ENCODE measurements at places on chromosomes 16 and 17.

GRCh38 chr17:51955245-51955644, 203.3 kb downstream of the CA10 start:
- DNase-seq, result no peak

DNA sequence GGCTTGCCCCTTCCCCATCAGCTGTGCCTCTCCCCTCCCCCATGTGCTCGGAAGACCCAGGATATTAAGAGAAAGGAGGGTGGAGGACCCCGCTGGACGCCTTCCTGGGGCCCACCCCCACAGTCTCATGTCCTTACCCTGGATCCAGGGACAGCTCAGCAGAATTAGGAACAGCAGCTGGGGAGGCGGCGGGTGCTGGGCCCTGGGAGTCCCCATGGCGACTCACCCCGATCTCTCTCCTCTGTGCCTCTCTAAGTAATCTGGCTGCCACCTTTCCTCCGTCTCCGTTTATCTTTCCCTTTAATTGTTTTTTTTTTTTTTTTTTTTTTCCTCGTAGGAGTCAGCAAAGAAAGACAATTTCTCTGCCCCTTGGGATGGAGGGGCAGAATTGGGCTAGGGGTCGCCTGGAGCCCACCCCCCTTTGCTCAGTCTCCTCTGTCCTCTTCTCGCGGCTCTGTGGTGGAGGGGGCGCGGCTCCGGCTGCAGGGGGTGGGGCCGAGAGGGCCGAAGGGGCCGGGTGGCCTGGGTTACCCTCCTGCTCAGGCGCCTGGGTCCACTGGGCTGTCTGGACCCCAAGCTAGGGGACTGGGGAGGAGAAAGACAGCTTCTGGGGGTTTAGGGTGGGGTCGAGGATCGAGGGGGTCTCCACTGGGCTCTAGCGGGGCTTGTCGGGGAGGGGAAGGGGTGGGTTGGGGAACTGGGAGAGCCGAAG, 390 bp downstream of the SEZ6L2 start:
- no peak for DNase-seq

GRCh38 chr16:4089811-4090301, 26.4 kb downstream of the ADCY9 start:
- no peak for DNase-seq

GRCh38 chr16:10666291-10666690, 28.4 kb downstream of the TEKT5 start:
- no peak for DNase-seq

GRCh38 chr16:54766355-54766754, 164.3 kb upstream of the IRX5 start:
- no peak for DNase-seq

- DNase-seq, result no peak
These were observed 72.3 kb upstream of the CCL1 start for GRCh38 chr17:34435182-34435928.

- no peak for DNase-seq
These were observed 27.4 kb downstream of the TMC6 start for GRCh38 chr17:78101112-78101511.

DNA sequence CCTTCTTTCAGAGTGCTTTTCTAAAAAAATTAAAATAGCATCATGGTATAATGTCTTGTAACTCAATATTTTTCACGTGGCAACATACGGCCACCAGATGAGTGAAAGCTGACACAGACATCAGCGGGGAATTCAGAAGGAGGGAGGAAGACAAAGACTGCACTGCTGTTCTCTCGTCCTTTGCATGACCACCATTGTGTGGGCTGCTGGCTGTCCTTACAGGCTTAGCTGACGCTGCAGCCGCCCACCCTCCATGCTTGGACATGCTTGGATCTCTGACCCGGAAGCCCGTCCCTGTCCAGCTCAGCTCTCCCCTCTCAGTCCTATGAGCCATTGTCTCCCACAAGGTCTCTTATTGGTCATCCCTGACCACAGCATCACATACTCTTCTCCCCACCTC, 11.4 kb upstream of the MLYCD start:
- DNase-seq, result no peak

GRCh38 chr17:58232707-58233156, 5.7 kb upstream of the LPO start:
- no peak for DNase-seq

DNA sequence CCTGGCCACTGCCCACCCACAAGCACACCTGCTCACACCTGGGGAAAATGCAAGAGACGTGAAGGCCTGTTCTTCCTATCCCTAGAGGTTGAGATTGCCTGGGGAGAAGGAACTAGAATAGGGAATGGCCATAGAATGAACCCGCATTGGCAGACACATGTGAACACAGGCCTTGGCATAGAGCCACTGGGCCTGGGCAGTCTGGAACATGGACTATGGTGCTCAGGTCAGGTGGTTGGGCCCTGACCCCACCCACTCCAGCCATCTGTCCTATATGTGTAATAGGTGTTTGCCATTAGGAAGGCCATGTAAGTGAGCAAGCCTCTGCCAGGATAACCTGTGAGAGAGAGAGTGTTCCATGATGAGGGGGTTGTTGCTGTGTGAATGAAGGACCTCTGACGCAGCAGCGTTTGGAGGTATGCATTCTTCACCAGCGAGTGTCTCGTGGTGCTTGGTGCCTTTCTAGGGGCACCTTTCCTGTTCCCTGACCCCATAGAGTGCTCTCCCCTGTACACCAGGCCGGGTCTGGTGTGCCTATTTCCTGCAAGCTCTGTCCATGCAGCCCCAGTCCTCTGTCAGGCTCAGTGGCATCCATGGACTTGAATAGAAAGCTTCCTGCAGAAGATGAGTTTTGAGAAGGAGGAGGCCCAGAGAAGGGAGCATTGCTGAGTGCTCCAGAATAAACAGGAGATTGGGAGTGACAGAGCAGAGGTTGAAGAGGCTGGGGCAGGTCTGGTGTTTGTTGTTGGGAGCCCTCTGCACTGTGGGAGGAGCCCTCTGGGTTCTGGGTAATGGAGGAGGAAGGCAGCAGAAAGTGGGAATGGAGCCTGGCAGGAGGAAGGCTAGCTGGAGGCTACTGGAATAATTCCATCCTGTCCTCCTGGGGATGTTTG, 15.6 kb downstream of the CTRL start:
- DNase-seq, result no peak

- no peak for DNase-seq
These were observed 5.1 kb downstream of the PHF12 start for GRCh38 chr17:28946239-28946638.

- no peak for DNase-seq
These were observed 1.0 kb downstream of the TELO2 start for GRCh38 chr16:1494129-1494640.

DNA sequence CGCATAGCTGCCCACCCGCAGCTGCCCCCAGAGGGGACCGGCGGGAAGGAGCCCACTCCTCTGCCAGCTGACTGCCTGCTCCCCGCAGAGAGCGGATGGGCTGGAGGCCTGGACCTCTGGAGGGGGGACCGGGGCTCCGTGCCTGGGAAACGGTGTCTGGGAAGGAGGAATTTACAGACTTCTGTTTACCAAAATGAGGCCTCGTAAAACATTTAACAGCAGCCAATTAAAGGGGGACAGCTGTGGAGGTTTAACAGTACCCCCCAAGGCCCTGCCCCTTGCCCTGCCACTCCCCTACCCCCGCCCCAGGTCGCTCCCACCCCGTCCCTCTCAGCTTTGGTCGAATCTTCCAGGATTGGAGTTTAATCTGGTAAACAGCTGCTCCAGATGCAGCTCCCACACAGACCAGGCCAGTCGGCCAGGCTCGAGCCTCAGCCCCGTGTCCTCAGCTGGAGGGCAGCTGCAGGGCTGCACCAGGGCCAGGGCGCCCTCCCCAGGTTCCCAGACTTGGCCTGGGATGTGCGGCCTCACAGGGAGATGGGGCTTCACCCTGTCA, 41.1 kb downstream of the BAHCC1 start:
- no peak for DNase-seq

- DNase-seq, result no peak
These were observed 7.5 kb downstream of the IST1 start for GRCh38 chr16:71902656-71903365.

- no peak for DNase-seq
These were observed 34.0 kb downstream of the PLCD3 start for GRCh38 chr17:45098081-45098868.

GRCh38 chr16:73298562-73298961, 250.6 kb upstream of the ZFHX3 start:
- DNase-seq, result no peak

- no peak for DNase-seq
These were observed 49.4 kb upstream of the GAS7 start for GRCh38 chr17:10247810-10248209.

GRCh38 chr17:29291163-29291752, 2.7 kb downstream of the NUFIP2 start:
- DNase-seq, result no peak

DNA sequence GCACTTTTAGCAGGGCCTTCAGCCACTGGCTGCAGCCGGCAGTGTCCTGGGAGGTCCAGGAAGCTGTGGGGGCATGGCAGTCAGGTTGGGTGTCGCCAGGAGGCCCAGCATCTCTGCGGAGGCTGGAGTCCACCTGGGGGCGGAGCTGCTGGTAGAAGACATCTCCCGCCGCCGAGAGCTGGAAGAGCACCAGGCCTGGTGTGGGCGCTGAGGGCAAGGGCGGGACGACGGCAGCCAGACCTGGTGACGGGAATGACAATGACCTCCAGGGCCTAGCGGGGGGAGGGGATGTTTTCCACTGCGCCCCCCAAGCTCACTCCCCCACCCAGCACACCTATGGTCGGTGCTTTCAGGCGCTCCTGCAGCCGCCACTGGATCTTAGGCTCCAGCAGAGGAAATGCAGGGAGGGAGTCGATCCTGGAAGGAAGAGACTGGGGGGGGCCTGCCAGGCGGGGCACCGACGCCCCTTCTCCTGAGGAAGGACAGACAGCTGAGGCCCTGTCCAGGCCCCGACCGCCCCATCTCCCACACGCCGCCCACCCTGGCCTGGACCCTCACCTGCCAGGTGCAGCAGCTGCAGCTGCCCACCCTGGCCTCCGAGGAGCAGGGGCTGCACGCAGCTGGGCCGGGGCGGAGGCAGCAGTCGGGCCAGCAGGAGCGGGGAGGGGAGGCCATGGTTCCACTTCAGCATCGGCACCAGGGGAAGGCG, 7.1 kb downstream of the TAF1C start:
- DNase-seq, result no peak

DNA sequence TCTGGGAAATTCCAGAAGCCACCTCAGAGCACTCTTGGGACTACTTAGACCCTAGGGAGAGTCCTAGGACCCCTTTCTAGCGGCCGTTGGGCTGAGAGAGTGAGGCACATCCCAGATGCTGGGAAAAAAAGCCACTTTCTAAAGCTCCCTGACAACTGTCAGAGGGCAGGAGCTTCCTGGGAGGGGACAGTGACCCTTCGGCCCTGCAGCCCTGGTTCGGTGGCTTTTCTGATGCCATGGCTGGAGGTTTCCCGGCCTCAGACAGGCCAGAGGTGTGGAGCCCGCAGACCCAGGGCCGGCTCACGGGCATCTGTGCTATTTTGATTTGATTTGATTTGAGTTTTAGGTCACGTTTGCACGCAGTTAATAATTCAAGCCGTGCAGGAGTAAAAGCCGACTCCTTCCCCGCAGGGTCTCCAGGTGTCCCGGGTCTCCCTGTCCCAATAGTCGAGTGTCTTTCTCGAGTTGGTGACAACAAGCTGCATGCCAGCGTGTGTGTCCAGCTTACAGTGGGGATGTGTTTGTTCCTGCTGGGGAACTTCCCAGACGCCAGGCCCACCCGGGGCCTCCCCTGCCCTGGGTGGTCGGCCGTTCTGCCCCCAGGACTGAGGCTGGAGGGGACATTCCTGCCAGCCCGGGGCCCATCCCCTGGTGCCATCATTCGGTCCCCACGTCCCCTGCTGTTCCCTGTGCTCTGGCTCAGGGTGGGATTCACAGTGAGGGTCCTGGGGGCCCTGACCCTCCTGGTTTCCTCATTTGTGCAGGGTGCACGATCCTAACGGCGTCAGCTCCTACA, 1.0 kb upstream of the CBFA2T3 start:
- DNase-seq, result no peak

DNA sequence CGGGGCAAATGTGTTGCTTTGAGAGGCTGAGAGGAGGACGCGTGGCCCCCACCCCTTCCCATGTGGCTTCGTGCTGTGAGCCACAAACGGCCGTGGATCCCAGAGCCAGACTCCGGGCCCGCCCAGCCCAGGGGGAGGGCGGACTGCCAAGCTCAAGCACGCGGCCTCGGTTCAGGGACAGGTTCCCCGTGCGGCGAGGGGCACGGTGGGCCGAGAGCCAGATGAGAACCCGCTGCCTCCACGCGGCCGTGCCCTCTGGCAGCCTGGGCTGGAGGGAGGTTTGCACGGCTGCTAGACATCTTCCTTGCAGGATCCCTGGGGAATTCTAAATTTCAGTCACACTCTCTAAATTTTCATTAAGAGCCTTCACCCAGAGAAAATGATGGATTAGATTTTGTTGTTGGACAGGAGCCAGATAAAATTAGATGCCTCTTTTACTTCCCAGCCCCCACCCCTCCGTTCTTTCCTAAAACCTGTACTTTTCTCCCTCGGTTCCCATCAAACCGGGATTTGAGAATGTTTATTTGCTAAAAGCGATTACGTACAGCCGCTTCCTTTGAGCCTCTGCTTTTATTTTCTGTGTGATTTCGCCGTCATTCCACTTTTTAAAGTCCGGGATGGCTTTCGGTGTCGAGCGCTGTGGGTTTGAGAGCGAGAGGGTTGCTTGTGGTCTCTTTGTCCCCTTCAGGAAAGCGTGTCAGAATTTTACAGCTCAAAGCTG, 25.0 kb upstream of the GNG13 start:
- no peak for DNase-seq

DNA sequence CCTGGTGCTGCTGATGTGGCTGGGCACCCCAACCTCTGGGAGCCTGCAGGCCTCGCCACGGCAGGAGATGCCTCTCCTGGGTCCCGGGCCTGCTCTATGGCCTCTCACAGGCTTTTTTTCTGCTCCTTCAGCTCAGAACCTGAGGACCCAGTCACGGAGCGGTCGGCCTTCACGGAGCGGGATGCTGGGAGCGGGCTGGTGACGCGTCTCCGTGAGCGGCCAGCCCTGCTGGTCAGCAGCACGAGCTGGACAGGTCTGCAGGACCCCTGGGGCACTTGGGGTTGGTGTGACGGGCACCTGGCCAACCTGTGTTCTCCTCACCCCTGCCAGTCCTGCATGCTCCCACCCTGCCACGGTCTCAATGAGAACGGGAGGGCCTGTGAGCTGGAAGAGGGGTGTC, 7.0 kb downstream of the ALG1 start:
- no peak for DNase-seq

GRCh38 chr17:60301649-60302048, 90.3 kb downstream of the USP32 start:
- no peak for DNase-seq

- no peak for DNase-seq
These were observed 870.1 kb downstream of the CDH11 start for GRCh38 chr16:64251742-64252141.

DNA sequence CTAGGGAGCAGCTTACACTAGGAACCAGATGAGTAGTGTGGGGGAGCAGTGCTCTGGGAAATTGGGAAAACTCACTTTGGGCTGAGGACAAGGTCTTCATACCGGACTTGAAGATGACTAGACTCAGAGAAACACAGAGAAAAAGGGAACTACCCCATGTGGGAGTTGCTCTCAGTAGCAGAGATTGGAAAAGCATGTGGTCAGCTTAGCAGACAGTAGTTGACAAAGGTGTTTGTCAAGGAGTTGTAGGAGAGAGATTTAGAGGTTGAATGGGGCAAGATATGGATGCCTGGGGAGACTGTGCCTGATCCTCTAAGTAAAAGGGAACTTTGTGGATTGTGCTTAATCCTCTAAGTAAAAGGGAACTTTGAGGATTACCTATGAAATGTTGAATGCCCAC, 194.5 kb upstream of the COX10 start:
- no peak for DNase-seq

Data from activated T-helper 1 cell treated with Interleukin-2 at 50 U/mL for 16 hours (primary cell).